Adipocyte (in vitro differentiated cells): ENCODE measurements at places on chromosomes 6 and 20.

DNA sequence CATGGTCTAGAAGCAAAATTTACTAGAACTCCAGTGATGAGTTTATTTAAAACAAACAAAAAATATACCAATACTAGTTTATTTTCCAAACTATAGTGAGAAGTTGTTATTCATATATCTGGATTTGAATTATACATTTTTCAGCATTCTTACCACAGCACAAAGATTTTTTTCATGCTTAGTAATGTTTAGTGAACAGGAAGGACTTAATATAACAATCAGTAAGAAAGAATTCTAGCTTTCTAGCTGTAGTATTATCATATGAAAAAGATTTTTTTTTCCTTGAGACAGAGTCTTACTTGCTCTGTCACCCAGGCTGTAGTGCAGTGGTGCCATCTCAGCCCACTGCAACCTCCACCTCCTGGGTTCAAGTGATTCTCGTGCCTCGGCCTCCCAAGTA lies 13.8 kb downstream of the MARCKS start:
- DNase-seq: no peak

DNA sequence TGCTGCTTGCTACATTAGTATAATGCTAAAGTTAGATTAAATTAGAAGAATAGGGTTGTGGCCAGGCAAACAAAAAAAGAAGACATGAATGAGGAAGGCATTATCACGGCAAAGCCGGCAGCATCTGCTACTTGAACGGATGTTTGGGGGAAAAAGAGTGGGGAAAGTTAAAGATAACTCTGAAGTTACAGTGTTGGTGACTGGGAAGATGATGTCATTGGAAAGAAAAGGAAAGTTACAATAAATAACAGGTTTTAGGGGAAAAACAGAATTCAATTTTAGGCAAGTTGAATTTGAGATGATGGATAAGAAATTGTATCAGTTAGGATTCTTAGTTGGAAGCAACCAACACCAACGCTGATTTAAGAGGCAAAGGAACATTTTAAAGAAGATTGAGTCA lies 74.2 kb upstream of the NRN1 start:
- no peak for DNase-seq

- no peak for DNase-seq
Observed at GRCh38 chr6:13101985-13102384, 226.4 kb downstream of the TBC1D7 start.

- DNase-seq: no peak
Observed at GRCh38 chr6:104108634-104109033, 751.1 kb downstream of the HACE1 start.

DNA sequence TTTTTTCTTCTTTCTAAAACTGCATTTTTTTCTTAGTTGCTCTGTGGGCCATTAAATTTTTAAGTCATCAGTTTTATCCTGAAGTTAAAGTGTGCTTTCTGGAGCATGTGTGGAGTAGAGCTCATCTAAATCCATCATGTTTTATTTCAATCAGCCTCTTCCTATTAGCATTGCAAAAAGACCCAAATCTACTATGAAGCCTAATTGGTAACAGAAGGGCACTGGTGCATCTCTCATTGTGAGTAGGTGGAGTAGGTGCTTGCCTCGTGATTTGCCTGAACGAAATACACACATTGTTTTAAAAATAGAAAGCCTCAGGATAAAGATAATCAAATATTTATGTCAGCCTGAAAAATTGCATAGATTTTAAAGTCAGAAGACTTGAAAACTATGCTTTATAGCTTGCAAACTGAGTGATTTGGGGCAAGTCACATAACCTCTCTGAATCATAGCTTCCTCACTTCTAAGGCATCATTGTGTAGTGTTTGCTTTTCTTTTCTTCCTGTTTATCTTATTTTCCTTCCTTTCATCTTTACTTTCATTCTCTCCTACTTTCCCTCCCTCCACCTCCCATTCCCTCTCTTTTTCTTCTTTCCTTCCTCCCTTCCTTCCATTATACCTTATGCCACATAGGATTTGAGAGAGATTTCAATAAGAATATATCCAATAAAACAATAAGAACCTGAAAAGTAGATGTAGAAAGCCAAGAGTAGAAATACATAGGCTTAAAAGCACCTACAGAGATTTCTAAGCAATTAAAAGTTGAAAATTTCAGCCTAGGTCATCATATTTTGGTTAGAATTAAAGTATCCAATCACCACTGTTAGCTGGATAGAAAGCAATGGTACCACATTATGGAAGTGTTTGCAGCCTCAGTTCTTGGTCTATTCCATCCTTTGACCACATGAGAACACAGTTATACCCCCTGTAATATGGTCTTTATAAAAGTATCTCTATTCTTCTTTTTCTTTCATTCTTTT lies 49.6 kb upstream of the RNF146 start:
- DNase-seq: no peak

GRCh38 chr20:62485062-62485700 lies 9.4 kb upstream of the GATA5 start:
- DNase-seq: peak; percentile 16

GRCh38 chr20:40600441-40601219 lies 88.4 kb downstream of the MAFB start:
- DNase-seq: no peak

- peak; percentile 91 for DNase-seq
Observed at GRCh38 chr20:56439771-56440291, 27.8 kb downstream of the CASS4 start.

GRCh38 chr6:91580635-91581034 lies 993.8 kb upstream of the MAP3K7 start:
- no peak for DNase-seq

- DNase-seq: peak; percentile 95
Observed at GRCh38 chr20:47501482-47502270, at the start of gene NCOA3. Gene NCOA3, plus strand, starts transcription at chr20:47501887. Its CDS starts 120,361 bp downstream, at chr20:47622248.

- no peak for DNase-seq
Observed at GRCh38 chr6:159762681-159763293, 942 bp downstream of the ACAT2 start.
